ENCODE measurements at places on chromosomes 5 and 9. TPM values are rescaled to one million over a fixed set of nuclear protein-coding genes. Genes with fewer than 3 reads are reported as not detected.

The CCL27 gene
- not detected for total RNA-seq

The ITGA1 gene
- total RNA-seq, result 22.4 TPM

The STKLD1 gene
- total RNA-seq, result 1.0 TPM

The GABRA1 gene
- total RNA-seq, result not detected

The ORM2 gene
- total RNA-seq, result not detected

The SGCD gene
- total RNA-seq, result 73.6 TPM

The TMEM174 gene
- not detected for total RNA-seq

The HEMGN gene
- 7.3 TPM for total RNA-seq

The PCDHB3 gene
- 1.6 TPM for total RNA-seq

The GABRA6 gene
- total RNA-seq, result not detected

The CATSPER3 gene
- 0.52 TPM for total RNA-seq

The DNAJA1 gene
- 54.3 TPM for total RNA-seq

The SPINK7 gene
- total RNA-seq, result not detected

The OGN gene
- 153 TPM for total RNA-seq

The GFI1B gene
- total RNA-seq, result 1.0 TPM

The AQP3 gene
- 6.8 TPM for total RNA-seq

The CD180 gene
- 1.0 TPM for total RNA-seq

The POU4F3 gene
- total RNA-seq, result not detected

The ANKRD33B gene
- total RNA-seq, result 2.6 TPM

The SMIM3 gene
- total RNA-seq, result 8.4 TPM

The CYLC2 gene
- total RNA-seq, result not detected

The PGM5 gene
- 69.4 TPM for total RNA-seq

The ANKRD34B gene
- under 0.01 TPM for total RNA-seq

The DOK3 gene
- total RNA-seq, result 5.7 TPM

The NSD1 gene
- total RNA-seq, result 57.4 TPM

The ANKRD31 gene
- under 0.01 TPM for total RNA-seq

The LCN9 gene
- not detected for total RNA-seq

The FCN2 gene
- 1.0 TPM for total RNA-seq

The IFNA4 gene
- not detected for total RNA-seq

The CTSV gene
- 1.6 TPM for total RNA-seq

The TEX48 gene
- not detected for total RNA-seq

The TMEM8B gene
- 2.6 TPM for total RNA-seq

The EEIG1 gene
- total RNA-seq, result 8.9 TPM

The MCTP1 gene
- 20.4 TPM for total RNA-seq

The HNRNPK gene
- 446 TPM for total RNA-seq

The LRRC19 gene
- total RNA-seq, result not detected

The RAD23B gene
- 92.4 TPM for total RNA-seq

The ANAPC2 gene
- 21.4 TPM for total RNA-seq

The HAVCR1 gene
- 0.52 TPM for total RNA-seq

The NACC2 gene
- total RNA-seq, result 7.3 TPM

The RASGEF1C gene
- 5.7 TPM for total RNA-seq

The ZDHHC12 gene
- total RNA-seq, result 2.6 TPM

The SOX30 gene
- total RNA-seq, result not detected

The PDGFRB gene
- 86.6 TPM for total RNA-seq

The OTP gene
- total RNA-seq, result not detected

The LRRTM2 gene
- 0.52 TPM for total RNA-seq

The C9orf50 gene
- not detected for total RNA-seq

The CCDC192 gene
- not detected for total RNA-seq

The IL9 gene
- not detected for total RNA-seq

The SV2C gene
- total RNA-seq, result under 0.01 TPM

The MAMDC4 gene
- total RNA-seq, result 0.52 TPM

All from skeletal muscle tissue (tissue), 5 donors.